ENCODE measurements at places on chromosomes 1 and 21. TPM values are rescaled to one million over a fixed set of nuclear protein-coding genes. Genes with fewer than 3 reads are reported as not detected.

Gene TUFT1
- total RNA-seq, result 4.0 TPM

Gene KCNC4
- total RNA-seq, result 4.4 TPM

Gene S100A9
- 57.4 TPM for total RNA-seq

- no peak for DNase-seq
Measured at GRCh38 chr21:14877581-14878228, 187.1 kb downstream of the NRIP1 start.

GRCh38 chr1:180720753-180721152 lies 88.9 kb downstream of the XPR1 start:
- DNase-seq, result no peak

DNA sequence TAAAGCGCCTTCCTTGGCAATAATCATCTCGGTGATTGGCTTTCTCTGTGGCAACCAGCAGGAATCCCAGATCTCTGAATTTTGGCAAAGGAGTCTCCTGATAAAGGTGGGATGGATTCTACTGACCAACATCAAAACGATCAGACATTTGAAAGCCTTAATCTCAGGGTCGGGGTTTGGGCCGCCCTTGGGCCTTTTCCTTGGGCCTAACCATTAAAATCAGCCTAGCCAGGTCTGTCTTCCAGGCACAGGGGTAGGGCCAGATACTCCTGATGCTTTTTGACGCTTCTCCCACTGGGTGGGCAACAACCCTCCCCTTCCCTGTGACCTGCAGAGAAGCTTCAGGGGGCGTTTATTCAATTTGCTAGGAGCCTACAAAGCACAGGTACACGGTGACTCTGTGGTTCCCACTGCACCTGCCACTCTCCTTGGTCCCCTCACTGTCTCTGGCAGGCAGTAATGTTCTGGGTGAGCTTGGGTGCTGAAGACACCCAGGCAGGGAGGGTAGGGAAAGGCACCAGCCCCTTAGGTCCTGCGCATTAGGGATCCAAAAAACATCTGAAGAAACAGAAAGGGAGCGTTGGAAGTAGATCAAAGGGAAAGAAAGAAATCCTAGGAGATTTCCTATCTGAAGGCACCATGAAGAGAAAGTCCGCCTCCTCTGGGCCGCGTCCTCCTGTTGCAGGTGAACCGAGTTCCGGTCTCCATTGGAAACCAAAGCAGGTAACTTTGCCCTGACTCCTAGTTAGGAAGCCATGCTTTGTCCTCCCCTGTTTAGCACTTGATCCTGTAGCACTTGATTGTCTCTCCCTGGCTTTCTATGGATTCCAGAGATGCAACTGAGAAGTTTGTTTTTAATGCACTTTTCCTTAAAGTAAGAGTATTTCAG lies 12.3 kb downstream of the RNU1-2 start:
- no peak for DNase-seq

DNA sequence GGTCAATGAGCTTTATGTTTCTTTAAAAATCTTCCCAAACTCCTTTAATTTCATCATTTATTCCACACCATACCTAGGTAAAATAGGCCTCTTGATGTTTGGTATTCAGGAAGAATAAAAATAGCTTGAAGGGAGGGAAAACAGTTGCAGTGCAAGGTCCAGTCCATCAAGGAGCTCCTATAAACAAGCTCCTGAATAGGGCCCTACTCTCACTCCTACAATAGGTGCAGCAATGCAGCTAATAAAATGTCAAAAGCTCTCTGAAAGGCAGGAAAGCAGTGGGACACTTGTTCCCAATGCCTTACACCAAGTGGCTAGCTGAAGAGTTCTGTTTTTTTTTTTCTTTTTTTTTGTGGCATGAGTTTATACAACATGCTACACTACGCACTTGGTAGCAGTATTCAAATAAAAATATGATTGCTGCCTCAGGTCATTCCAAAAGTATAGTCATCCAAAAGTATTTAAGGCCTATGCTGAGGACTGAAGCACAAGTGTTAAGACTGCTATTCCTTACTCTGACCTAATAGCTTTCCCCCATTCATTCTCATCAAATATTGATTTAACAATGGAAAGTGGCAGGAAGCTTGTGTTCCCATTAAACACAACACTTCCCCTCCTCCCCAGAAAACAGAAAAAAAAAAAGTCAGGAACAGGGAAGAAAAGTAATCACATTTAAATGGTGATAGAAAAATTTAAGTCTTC lies 9.8 kb downstream of the TEX38 start:
- DNase-seq, result no peak

DNA sequence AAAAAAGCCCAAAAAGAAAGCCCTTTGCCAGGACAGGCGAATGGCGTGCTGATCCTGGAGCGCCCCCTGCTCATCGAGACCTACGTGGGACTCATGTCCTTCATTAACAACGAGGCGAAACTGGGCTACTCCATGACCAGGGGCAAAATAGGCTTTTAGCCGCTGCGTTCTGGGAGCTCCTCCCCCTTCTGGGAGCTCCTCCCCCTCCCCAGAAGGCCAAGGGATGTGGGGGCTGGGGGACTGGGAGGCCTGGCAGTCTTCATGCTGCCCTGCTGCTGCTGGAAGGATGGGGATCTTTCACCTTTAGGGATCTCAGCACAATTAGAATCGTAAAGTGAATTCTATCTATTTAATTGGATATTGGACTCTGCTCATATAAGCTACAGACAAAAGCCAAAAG lies 3.6 kb downstream of the TPRG1L start:
- no peak for DNase-seq

- DNase-seq, result no peak
Measured at GRCh38 chr1:95098196-95098595, 19.0 kb upstream of the TLCD4 start.

DNA sequence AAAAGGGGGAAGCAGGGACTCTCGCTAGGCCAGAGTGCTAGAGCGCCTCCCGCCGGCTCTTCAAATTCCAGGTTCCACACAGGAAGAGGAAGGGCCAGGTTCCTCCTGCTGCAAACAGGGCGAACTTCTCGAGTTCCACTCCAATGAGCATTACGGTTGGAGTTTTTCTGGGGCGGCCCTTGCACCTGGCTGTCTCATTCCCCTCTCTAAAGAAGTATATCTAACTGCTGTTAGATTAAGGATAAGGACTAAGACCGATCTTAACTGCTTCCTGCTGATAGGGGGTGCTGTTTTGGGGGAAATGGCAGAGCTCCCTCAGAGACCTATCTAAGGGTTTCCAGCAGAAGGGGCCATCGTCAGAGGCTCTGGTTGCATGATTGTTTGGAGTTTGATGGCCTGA lies 138.0 kb downstream of the RABGAP1L start:
- no peak for DNase-seq
